CD4-positive, alpha-beta T cell treated with Interleukin-6 at 100 ng/mL for 8 hours (primary cell): ENCODE measurements at places on chromosomes 3 and 15.
A peak's percentile ranks its signal among the peaks of the same experiment; 100 is the strongest.

DNA sequence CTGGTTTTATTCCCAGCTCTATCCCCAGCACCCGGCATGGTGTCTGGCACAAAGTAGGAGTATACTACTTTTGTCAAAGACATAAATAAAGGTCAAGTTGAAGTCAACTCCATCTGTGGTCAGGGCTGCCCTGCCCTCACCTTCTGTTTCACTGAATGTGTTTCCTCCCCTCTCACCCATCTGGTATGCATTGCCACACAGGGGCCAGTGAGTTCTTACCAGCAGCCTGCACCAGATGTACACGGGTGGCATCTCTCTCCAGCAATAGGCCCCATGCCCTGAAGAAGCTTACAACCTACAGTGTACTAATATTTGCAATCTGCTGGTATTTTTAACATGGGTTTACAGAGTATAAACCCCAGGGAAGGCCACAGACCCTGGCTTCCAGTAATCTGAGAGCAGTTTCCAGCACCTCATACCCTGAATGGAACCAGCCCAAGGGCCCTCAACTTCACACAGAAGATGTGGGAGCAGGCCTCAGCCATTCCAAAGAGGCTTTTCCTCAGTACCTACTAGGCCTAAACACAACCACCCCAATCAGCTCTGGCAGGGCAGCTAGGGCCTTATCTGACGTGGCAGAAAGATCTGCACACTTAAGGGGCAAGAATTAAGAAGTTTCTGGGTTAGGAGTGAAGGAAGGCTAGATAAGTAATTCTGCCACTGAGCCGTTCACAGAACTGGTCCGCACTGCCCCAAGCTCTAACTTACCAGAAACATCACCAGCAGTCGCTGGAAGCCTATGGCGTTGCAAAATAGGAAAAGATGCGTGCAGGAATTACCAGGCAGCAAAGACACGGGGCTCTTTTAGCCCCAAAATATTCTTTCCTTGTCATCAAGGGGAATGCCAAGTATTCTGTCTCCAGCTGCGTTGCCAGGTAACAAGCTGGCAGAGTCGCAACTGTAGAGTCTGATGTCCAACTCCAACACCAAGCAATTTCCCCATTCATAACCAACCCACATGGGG is 2.1 kb downstream of the IDH2 start:
- no peak for DNase-seq

DNA sequence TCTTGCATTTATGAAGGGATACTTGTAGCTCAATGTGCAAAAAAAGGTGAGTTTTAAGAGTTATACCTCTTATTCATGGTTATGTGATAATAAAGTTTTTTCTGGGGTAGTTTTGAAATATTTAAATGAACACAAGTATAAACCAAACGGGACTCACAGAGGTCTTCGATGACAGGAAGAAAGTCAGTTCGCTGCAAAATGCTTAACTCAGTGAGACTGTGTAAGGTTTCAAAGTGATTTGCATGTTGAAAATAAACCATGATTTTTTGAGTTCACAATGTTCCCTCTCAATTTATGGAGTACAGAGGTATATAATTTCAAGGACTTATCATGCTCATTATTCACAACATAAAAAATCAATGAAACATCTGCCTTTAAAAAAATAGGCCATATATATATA is 36.3 kb upstream of the MYH15 start:
- no peak for DNase-seq

DNA sequence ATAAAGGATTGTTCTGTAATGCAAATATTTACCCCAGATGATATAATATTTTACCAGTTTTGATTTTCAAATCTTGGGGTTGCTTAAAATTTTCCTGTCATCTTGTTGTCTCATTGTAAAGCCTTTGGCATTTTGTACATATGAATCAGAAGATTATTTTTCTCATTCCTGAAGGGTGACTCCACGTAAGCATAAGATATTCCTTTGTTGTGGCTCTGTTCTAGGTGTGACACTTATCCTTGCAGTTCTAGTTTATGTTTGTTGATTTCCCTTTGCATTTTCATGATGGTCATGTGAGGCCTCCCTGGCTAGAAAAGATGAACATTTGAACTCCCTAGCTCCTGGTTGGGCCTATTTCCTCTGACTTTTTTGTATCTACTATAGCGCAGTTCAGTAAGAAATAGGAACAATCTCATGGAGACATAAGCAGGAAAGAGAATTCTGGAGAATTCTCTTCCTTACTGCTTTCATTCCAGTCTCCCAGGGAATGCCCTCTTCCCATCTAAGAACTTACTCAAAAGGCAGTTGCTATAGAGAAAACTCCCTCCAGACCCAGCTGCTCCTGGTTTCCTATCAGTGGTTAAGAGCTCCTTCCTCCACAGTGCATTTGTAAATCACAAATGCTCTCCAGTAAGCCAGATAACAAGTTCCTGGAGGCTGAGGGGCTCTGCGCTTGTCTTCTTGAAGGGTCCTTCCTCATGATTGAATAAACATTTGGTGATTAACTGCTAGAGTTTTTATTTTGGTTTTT is 124.7 kb downstream of the WNT5A start:
- no peak for DNase-seq

GRCh38 chr3:129449279-129450115 is 9.5 kb downstream of the IFT122 start:
- no peak for DNase-seq

DNA sequence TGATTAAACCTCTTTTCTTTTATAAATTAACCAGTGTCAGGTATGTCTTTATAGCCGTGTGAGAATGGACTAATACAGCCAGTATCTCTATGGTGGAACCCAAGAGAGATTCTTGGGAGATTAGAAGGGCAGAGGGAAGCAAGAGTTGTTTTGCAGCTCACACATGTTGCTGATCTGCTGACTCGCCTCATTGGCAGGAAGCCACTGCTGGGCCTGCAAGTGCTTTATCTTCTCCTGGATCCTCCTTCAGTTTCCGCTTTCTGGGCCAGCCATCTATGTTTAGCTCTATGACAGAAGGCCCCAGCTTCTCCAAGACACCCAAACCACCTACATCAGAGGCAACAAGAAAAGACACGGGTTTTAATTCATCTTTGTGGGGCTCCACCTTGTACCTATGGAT is 23.4 kb upstream of the GALNT15 start:
- no peak for DNase-seq

DNA sequence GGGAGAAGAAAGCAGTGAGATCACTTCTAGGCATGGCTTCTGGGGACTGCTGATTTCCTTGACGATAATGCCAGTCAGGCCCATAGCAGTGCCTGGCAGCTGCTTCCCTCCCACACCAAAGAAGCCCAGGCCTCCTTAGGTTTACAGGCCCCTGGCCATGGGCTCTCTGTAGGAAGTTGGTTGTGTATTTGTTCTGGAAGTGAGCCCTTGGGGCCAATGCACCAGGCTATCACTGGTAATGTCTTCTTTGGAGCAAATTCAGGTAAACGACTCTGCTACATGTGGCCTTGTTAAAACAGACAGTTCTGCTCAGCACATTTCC is 89.3 kb downstream of the CCNL1 start:
- no peak for DNase-seq

- peak; percentile 79 for DNase-seq
These were observed 296.8 kb downstream of the RORA start for GRCh38 chr15:60932051-60932915.

DNA sequence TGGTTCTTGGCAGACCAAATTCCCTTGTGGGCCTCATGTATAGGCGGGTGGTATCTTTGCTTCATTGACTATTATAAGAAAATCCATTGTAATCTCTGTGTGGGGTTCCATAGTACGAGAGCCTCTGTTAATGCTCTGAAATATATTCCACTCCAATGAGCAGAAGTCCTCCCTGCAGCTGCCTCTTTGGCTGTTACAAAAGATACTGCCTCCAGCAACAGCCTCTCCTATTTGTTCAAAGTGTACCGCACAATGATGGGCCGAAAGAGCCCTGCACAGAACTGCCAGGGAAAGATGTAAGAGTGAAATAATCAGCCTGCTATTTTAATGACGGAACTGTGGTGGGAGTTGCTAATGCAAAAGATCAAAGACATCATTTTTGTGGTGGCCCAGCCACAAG is 48.9 kb downstream of the GRK7 start:
- DNase-seq, result no peak

GRCh38 chr15:52976516-52977075 is 186.5 kb upstream of the ONECUT1 start:
- DNase-seq, result no peak

DNA sequence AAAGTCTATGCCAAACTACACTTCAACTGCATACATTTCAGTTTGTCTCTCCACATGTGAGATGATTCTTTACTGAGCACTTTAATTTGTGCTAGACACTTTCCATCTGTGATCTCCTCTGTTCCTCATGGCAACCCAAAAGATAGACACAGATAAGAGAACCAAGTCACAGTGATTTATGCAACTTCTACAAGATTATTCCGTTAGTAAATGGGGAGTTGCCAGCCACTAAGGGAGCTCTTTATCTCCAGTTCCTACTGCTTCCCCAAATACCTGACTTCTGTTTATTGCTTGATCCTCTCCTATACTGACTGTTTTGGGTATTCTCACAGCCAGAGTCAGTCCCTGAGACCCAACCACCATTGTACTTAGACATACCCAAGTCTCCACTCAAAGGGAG is 24.1 kb upstream of the AKAP13 start:
- DNase-seq, result no peak

GRCh38 chr3:53890726-53891475 is 758 bp downstream of the SELENOK start:
- peak; percentile 34 for DNase-seq
